HS-27A (cell line): ENCODE measurements at places on chromosomes 1 and 21.

- no peak for DNase-seq
These were observed 24.1 kb downstream of the PIGM start for GRCh38 chr1:160007577-160008200.

DNA sequence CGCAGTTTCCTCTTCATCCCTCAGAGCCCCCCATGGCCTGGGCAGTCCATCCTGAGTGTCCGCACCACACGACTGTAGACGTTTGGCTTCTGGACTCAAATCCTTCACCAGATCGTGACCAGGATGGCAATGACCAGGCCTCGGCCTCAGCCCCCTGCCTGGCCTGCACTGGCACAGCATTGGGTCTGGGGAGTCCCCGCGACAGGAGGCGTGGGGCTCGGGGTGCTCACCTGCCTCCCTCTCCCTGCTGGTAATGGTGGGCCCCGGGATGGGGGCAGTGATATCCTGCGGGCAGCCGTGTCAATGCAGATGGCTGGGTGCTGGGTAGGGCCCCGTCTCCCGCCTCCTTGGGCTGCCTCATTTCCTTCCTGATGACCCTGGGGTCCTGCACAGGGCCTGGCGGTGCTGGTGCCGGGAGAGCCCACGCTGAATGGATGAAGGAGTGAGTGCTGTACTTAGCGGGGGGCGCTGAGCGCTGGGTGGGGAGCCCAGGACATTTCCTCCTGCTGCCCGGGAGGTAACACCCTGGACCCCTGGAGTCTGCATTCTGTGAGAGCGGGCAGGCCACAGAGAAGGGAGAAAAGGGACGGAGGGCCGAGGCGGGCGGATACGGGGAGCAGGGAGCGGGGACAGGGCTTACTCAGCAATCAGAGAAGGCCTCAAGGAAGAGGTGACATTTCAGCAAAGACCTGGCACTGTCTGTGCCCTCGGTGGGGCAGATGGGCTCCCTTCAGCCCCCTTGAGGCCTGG, 2.1 kb upstream of the TNFRSF14 start:
- DNase-seq, result no peak

DNA sequence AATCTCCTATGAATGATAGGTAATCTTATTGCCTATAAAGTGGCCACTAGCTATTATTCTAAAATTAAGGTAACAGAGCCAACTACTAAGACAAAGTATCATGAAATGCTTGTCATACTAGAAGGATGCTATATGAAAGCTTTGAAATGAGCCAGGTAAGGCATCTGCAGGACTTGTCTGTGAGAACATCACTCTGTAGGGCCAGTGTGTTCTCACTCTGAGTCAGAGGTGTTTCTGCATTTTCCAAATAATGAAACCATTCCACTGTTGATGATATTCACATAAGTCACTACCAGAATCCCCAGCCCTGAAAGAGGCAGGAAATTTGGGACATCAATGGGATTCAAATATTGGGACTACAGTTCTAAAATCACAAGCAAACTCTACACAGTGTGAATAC, 25.8 kb upstream of the GBP5 start:
- no peak for DNase-seq

GRCh38 chr1:24654010-24654409, 10.9 kb downstream of the SRRM1 start:
- DNase-seq, result no peak

- no peak for DNase-seq
These were observed 63.1 kb downstream of the NIBAN1 start for GRCh38 chr1:184911103-184911745.

- no peak for DNase-seq
These were observed 101.4 kb downstream of the PBX1 start for GRCh38 chr1:164660412-164660772.

DNA sequence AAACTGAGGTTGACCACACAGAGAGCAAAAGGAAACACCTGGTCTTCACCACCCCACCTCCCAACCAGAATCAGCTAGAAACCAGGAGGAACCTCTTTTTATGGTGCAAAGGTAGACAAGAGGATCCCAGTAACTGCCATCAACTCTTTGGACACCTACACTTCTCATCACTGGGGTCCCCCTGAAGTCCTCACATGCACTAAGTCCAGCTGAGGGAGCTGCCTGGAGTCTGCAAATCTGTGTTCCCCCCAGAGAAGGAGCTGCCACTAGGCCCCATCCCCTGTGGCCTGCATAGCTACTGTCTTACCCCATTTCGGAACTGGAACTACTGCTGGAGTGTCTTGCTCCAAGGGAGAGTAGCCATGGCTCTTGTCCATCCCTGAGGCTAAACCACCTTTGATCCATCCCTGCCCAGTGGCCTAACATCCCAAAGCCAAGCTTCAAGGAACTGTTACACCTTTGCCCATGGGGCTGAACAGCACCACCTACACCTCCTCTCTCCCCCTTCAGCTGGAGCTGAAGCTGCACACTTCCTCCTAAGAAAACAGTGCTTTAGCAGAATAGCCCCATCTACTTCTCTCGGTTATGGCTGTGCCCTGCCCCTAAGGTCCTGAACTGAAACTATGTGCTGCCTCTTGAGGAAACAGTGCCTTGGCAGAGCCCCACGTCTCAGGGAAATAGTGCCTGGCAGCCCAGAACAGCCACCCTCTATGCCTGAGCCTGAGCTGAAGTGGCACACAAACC, 85.4 kb upstream of the CD53 start:
- DNase-seq, result no peak

- no peak for DNase-seq
These were observed 17.5 kb upstream of the ETV3 start for GRCh38 chr1:157155658-157156057.

GRCh38 chr1:5885471-5886139, 106.6 kb downstream of the NPHP4 start:
- no peak for DNase-seq

DNA sequence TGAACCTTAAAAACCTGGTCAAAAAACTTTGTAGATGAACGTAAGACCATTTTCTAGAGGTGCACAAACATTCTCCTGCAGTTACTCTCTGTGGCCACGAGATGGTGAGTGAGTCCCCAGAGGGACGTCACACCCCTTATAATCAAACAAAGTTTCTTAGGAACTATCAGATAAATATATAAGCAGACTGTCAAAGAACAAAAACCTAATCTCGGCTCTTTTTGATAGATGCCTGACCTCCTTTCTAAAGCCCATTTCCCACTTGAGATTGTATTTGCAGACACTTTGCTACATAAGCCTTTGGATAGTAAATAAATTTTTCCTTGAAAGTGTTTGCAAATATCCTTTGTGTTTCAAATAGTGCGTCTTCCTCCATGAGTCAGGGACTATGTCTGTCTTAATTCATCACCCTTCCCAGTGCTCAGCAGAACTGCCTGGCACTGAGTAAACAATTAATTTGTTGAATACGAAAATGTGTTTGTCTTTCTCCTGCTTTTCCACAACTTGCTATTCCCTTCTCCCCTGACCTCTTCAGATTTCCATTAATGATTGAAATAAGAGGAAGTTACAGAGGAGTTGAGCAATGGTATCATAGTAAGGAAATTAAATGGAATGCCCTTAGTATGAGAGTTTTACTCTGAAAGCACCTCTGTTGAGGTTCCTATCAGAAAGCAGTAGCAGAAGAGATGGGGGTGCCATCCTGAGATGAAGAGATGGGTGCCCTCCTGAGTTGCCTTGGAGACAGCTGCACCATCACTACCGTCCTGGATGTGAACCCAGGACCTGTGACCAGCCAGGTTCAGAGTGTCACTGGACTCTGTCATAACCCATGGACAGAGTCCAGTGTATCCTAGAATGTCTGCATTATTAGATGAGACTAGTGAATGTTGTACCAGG, 57.8 kb upstream of the RAVER2 start:
- DNase-seq, result peak; percentile 14
